ENCODE measurements at places on chromosomes 2 and 18.

DNA sequence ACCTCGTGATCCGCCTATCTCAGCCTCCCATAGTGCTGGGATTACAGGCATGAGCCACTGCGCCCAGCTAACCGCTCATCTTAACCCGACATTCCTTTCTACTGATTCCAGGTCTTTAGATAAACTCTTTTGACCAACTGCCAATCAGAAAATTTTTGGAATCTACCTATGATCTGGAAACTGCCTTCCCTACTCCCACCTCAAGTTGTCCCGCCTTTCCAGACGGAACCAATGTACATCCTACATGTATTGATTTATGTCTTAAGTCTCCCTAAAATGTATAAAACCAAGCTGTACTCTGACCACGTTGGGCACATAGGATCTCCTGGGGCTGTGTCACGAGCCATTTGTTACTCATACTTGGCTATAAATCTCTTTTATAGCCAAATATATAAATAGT, 3.2 kb upstream of the NEU2 start:
- no peak for DNase-seq

DNA sequence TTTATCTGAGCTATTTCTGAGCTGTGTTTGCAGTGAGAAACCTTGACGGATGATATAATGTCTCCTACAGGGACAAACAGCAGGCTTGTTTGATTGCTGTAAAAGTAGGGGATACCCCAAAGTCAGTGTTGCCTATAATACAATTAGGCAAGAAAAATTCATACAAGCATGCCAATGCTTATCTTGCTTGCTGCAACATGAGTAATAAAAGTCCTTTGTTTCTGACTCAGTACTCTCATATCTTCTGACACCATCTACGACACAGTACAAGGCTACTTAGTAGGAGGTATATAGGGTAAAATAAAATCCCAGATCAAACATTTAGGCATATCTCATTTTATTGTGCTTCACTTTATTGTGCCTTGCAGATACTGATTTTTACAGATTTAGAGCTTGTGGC, 33.0 kb downstream of the ERBB4 start:
- DNase-seq: no peak

DNA sequence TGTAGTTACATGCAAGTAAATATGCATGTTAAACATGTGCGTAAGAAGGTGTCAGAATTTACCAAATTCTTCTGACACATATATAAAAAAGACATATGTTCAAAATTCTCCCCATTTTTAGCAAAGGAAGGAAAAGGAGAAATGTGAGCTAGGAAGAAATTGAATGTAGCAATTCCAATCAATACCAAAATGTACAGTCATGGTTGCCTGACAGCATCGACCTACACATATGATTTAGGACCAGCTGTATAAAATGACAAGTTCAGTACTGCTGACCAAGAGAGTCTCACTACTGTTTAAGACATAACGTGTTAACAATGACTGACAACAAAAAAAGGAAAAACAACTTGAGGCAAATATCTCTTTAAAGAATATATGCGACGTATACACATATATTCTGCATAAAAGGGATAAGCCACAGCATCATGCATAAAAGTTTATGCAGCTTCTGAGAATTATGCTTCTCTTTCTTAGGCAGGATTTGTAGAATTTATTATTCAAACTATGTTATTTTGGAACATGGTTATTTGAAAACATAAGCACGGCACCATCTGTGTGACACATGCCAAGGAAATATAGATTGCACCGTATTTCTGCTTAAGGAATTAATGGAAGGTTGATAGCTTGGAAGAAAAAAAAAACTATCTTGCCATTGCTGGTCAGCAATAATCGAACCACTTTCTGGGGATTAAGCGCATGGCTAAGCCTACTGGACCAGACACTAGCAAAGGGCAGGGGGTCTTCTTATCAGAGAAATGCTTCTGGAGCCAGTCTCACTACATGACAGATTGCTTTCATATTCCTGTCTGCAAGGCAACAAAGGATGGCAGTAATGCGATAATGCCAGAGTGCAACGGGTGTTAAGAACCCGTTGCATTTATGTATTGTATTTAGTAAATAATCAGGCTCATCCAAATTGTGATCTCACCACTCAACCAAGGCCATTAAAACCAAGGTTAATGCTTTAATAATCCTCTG, 154.0 kb downstream of the WDPCP start:
- DNase-seq: no peak

DNA sequence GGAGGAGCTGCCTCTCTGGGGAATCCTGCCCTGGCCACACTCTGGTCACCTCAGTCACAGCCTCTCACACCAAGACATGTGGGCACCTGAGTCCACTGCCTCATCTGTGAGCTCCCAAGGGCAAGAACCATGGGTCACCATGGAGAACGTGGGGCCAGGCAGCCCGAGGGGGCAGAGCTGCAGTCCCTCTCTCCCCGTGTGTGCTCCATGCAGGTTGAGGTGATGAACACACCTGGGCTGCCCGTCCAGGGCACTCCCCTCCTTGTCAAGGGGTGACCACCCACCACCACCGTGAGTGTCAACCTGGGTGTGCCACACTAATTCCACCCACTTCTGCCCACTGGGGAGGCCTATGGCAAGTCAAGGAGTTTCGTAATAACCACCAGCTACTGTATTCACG, 159.6 kb upstream of the RAB6C start:
- no peak for DNase-seq

DNA sequence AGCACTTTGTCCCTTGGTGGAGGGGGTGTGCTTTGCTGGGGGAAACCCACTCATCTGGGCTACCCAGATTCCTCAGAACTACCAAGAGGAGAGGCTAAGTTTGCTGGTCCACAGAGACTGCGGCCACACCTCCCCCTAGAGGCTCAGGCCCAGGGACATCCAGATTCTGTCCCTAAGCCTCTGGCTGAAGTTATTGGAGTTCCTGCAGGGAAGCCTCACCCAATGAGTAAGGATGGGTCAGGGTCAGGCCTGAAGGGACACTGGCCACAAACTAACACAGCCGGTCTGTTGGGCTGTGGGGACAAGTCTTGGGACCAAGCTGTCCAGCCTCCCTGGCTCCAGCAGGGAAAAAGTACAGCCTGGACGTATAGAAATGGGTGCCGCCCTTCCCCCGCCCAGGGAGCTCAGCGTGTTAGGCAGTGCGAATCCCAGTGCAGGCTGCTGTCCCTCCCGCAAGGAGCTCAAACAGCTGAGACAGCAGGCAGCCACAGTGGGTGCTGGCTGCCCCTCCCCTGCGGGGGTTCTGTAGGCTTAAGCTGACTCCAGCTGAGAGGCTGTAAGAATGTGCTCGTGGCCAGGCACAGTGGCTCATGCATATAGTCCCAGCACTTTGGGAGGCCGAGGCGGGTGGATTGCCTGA, 86.9 kb upstream of the ARL5A start:
- DNase-seq: no peak

- DNase-seq: no peak
These were observed 46.0 kb upstream of the SP3 start for GRCh38 chr2:174011173-174011572.

DNA sequence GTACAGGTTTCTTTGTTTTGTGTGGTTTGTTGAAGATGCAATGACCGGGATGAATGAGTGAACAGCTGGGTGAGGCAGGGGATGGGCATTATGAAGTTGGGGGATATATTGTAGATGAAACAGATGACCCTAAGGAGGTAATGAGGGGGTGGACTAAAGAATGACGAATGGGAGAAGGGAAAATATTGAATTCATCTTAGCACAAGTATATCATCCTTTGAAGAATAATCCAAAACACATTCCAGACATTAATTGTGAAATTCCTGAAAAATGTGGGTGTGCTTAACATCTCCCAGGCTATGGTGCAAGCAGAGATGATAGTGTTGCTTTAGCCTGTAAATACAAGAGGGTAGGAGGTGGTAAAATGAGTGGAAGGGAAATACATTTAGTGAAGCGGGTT, 5.8 kb downstream of the CRIM1 start:
- no peak for DNase-seq

DNA sequence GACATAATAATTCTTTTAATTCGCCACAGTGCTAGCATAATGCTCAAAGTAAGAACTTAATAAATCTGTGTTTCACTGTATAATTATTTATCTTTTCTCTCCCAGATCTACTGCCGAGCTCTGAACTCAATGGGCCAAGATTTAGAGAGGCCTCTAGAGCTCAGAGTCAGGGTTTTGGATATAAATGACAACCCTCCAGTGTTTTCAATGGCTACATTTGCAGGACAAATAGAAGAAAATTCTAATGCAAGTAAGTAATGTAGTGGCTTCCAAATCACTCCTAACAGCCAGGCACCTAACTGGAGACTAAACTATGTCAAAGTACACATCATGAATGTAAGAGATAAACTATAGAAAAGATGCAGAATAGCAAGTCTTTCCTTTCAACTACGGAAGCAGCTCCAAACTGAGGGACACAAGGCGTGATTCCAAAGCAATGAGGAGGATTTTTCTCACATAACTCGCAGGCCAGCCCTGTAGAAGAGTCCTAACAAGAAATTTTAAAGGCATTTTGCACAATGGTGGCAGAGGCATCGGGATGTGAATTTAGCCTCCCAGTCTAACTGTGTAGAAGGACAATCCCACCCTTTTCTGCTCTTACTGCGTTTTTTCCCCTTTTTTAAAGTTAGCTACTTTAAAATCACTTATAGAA, 12.0 kb downstream of the DSG1 start:
- DNase-seq: no peak
